Gastrocnemius medialis (tissue), 4 donors: ENCODE measurements at places on chromosomes 7 and 10. TPM values are rescaled to one million over a fixed set of nuclear protein-coding genes. Genes with fewer than 3 reads are reported as not detected.
A peak's percentile ranks its signal among the peaks of the same experiment; 100 is the strongest.

GPR15LG gene
- 0.92 TPM for total RNA-seq

DNA sequence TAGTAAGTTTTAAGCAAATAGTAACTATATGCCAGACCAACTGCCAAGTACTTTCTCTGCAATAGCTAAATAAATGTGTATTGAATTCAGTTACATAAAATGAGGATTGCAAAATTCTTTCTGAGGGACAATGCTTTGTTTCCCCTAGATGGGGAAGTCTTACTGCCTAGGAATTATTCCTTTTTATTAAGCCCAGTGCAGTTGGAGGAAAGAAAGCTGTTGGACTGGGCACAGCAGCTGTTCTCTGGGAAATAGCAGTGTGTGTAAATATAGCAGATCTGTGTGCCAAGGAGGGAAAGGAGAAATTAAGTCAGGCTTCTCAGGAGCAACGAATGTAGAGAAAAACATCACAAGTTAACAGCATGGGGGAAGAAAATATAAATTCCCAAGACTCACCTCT lies 77.1 kb downstream of the SEC23IP start:
- no peak overlapping the region for H3K27ac ChIP-seq
- H3K4me3 ChIP-seq, result no peak overlapping the region
- no peak for DNase-seq
- H3K27me3 ChIP-seq, result no peaks in the 10 kb centered on the region

GRCh38 chr7:101563198-101563901 lies 65.7 kb downstream of the MYL10 start:
- H3K36me3 ChIP-seq, result no peaks in the 10 kb centered on the region
- no peak overlapping the region for H3K4me3 ChIP-seq
- H3K27me3 ChIP-seq, result no peaks in the 10 kb centered on the region
- no peaks in the 10 kb centered on the region for H3K4me1 ChIP-seq
- H3K27ac ChIP-seq, result no peak overlapping the region

PLEKHS1 gene
- not detected for total RNA-seq

MYO1G gene
- total RNA-seq, result not detected

GRCh38 chr7:134552105-134552504 lies 3.2 kb downstream of the AKR1B15 start:
- no peaks in the 10 kb centered on the region for H3K27me3 ChIP-seq
- no peaks in the 10 kb centered on the region for H3K36me3 ChIP-seq
- DNase-seq, result peak; percentile 61
- peak overlapping the region; percentile 21 for H3K27ac ChIP-seq
- H3K4me3 ChIP-seq, result peak overlapping the region; percentile 19

- H3K4me1 ChIP-seq, result no peaks in the 10 kb centered on the region
- no peak overlapping the region for H3K27ac ChIP-seq
- H3K36me3 ChIP-seq, result peaks cover 16% of the 10 kb centered on the region
- H3K27me3 ChIP-seq, result no peaks in the 10 kb centered on the region
- no peak for DNase-seq
- H3K4me3 ChIP-seq, result no peak overlapping the region
Measured at GRCh38 chr10:119139464-119140067, 25.9 kb downstream of the SFXN4 start.

GRCh38 chr10:9362721-9363120 lies 1308.2 kb downstream of the GATA3 start:
- H3K4me3 ChIP-seq, result no peak overlapping the region
- no peaks in the 10 kb centered on the region for H3K27me3 ChIP-seq
- no peaks in the 10 kb centered on the region for H3K4me1 ChIP-seq

- H3K4me1 ChIP-seq, result peaks cover 12% of the 10 kb centered on the region
- no peak overlapping the region for H3K27ac ChIP-seq
- H3K4me3 ChIP-seq, result no peak overlapping the region
- peaks cover 3% of the 10 kb centered on the region for H3K27me3 ChIP-seq
- H3K36me3 ChIP-seq, result no peaks in the 10 kb centered on the region
- no peak for DNase-seq
Measured at GRCh38 chr10:5668429-5668828, 2.0 kb upstream of the ASB13 start.

- no peaks in the 10 kb centered on the region for H3K27me3 ChIP-seq
- H3K4me3 ChIP-seq, result no peak overlapping the region
- no peaks in the 10 kb centered on the region for H3K4me1 ChIP-seq
Measured at GRCh38 chr10:49435225-49435624, 39.3 kb upstream of the DRGX start.

GRCh38 chr7:75050501-75050900 lies 23.1 kb downstream of the RCC1L start:
- H3K4me3 ChIP-seq, result no peak overlapping the region
- H3K27ac ChIP-seq, result no peak overlapping the region
- no peaks in the 10 kb centered on the region for H3K27me3 ChIP-seq
- H3K4me1 ChIP-seq, result peaks cover 18% of the 10 kb centered on the region
- DNase-seq, result no peak
- no peaks in the 10 kb centered on the region for H3K36me3 ChIP-seq

DNA sequence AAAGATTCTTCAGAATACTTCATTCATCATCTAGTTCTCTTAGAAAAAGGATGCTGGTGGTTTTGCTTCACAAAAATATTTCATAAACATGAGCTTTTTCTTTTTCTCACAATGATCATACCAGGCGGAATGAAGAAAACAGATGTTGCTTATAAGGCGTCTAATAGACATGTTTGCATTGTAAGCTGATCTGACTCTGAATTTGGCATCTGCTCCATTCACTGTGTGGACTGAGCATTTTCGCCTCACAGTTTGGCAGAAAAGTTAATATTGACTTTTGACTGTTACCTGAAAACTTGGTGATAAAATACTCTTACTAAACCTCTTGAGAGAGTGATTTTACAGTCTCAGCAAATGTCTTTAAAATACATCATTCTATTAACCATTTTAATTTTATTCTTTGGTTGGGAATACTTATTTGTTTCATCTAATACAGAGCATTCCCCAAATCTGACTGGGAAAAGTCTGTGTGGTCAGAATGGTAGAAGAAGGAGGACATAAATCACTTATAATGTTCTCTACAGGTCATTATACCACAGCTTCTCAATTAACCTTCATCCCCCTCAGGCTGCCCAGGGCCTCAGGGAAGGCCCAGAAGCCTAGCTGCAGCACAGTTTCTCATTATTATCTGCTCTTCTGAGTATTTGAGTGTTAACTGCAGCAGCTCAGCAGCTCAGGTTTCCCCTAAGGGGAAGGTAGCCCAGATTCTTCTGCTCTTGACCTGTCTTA lies 121.6 kb upstream of the KAT6B start:
- H3K27ac ChIP-seq, result no peak overlapping the region
- H3K27me3 ChIP-seq, result no peaks in the 10 kb centered on the region
- DNase-seq, result no peak
- no peaks in the 10 kb centered on the region for H3K36me3 ChIP-seq
- peaks cover 4% of the 10 kb centered on the region for H3K4me1 ChIP-seq

RNF148 gene
- total RNA-seq, result 0.46 TPM

DNA sequence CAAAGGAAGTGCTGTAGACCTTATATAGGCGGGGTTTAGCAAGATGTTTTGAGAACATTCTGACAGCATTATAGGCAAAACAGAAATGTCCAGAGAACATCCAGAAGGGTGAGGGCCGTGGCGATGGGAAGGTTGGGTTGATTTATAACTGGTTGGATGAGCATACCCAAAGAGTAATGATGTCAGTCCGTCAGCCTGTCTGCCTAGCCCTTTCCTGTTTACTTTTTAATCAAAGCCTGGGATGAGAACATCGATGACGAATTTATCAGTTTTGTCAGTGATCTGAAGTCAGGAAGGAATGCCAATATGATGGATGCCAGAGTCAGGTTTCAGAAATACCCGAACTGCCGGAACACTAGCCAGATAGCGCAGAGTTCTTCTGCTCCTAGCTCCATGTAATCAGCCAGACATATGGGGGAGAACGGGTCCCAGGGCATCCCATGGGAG lies 33.8 kb upstream of the TRIM8 start:
- H3K27ac ChIP-seq, result peak overlapping the region; percentile 43
- no peak overlapping the region for H3K4me3 ChIP-seq
- no peaks in the 10 kb centered on the region for H3K27me3 ChIP-seq
- DNase-seq, result no peak
- no peaks in the 10 kb centered on the region for H3K36me3 ChIP-seq
- H3K4me1 ChIP-seq, result peaks cover 46% of the 10 kb centered on the region

DNA sequence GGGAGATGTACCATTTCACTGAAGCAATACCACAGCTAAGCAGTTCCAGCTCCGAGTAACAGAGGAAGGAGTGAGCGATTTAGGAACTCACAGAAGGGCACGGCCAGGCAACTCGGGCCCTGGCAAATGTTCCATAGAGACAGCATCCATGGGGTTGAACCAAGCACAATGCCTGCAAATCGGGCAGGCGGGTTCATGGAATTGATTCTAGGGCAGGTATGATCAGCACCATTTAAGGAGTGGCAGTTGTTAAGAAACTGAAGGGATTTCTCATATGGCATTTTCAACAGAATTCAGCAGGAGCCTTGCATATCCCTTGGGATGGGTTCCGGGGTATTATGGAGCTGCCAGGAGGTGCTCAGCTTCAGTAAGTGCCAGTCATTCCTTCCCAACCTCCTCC lies 66.4 kb downstream of the IKZF1 start:
- no peak for DNase-seq
- no peak overlapping the region for H3K4me3 ChIP-seq
- no peaks in the 10 kb centered on the region for H3K36me3 ChIP-seq
- H3K27ac ChIP-seq, result no peak overlapping the region

MAGI2 gene
- 2.4 TPM for total RNA-seq
